Suppressor macrophage (primary cell): ENCODE measurements at places on chromosomes 1 and 21.
A peak's percentile ranks its signal among the peaks of the same experiment; 100 is the strongest.

DNA sequence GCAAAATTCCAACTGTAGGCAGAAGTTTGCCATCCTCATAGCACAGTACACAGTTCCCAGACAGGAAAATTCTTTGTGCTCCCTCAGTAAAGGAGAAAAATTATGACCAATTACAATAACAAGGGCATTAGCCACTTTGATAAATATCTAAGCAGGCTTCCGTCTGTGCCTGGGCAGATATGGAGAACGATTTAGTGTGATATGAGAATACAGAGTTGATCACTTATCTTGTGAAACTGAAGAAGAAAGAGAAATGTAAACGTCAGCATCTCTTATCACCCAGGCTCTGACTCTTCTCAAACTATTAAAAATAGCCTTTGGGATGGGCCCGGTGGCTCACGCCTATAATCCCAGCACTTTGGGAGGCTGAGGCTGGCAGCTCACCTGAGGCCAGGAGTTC, 54.5 kb upstream of the TIAM1 start:
- DNase-seq, result no peak

- no peak for DNase-seq
These were observed 62.4 kb upstream of the TTLL7 start for GRCh38 chr1:84061336-84061735.

DNA sequence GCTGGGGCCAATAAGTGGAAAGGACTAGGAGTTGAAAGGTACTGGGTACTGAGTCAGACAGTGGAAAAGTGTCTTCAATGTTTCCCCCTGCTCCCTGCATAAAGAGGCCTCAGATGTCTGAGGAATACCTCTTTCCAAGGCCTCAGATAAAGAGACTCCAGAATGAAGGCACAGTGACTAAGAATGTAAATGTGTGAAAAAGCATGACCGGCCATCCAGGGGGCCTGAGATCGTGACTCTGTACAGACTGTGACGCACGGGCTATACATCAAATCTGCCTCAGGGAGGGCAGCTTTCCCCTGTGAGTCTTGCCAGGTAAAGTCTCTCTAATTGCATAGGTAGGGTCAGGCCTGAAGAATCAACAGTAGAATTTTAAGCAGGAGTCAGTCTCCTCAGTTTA, 1690.5 kb downstream of the KCNT2 start:
- no peak for DNase-seq

DNA sequence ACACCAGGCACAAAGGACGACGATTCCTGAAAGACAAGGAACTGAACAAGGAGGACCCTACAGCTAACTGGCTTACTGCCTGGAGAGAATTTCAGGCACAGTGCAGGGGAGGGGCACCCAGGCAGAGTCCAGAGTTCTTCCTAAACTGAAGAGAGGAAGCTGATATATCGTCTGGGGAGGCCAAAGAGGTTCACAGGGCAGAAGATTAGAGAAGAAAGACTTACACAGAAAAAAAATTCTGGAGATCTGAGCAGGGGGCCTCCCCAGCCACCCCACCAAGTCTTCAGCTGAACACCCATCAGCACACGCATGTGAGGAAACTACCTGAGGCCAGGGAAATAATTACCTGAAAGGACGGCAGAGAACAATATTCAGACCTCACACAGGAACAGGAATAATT, 24.6 kb downstream of the SORT1 start:
- DNase-seq, result peak; percentile 55

DNA sequence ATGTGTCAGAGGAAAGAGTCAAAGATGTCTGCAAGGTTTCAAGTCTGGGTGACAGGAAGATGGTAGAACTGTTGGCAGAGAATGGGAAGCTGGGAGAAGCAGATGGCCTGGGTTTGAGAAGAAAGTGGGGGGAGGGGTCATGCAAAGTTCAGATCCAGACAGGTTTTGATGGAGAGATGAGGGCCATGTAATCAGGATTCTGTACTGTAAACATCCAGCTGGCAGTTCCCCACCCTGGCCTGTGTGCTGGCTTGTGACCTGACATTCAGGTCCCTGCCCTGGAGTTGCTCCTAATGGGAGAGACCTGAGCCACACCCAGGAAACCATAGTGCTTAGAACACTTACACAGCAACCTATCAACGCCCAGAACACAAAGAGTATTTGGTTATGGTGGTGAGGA, 15.6 kb upstream of the ETV3 start:
- DNase-seq, result no peak

GRCh38 chr1:28246427-28246832, 10.5 kb downstream of the ATP5IF1 start:
- DNase-seq, result peak; percentile 18

DNA sequence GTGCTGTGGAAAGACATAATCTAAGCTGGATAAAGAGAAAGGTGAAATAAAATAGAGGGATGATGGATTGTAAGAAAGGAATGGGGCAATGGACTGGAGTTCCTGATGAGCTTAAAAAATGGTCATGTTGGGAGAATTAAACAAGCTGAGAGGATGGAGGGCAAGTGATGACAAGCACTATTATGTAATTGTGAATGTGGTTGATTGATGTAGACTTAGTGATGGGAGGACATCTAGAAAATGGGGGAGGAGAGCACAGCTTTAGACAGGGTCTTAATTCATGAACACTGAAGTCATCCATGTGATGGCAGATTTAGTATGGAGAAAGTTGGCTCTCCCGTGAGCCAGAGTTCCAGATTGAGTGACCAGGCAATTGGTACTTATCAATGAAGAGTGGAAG, 29.0 kb downstream of the DNAH14 start:
- no peak for DNase-seq

DNA sequence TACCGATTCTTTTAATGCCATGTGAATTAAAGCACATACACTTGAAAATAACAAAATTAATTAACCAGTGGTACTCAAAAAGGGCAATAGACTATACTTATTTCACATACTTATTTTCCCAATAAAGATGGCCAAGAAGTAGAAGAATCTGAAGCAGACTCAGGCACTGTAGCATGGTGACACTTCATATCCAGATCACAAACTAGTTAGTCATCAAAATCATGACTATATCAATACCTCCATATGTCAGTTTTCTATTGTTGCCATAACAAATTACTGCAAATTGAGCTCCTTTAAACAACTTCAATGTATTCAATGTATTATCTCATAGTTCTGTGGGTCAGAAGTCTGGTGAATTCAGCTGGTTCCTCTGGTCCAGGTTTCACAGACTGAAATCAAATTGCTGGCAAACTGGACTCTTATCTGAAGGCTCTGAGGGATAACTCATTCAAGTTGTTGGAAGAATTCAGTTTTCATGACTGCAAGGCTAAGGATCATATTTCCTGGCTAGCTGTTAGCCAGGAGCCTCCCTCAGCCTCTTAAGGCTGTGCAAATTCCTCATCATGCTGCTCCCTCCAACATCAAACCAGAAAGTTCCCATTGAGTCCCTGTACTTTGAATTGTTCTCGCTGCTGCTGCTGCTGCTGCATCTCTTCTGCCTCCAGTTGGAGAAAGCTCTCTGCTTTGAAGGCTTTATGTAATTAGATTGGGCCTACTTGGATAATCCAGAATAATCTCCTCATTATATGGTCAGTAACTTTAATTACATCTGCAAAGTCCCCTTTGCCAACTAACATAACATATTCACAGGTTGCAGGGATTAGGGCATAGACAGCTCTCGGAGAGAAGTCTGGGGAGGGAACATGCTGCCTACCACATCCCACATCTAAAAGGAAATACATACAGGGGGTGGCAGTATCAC, 91.5 kb downstream of the MRPL39 start:
- DNase-seq, result no peak

DNA sequence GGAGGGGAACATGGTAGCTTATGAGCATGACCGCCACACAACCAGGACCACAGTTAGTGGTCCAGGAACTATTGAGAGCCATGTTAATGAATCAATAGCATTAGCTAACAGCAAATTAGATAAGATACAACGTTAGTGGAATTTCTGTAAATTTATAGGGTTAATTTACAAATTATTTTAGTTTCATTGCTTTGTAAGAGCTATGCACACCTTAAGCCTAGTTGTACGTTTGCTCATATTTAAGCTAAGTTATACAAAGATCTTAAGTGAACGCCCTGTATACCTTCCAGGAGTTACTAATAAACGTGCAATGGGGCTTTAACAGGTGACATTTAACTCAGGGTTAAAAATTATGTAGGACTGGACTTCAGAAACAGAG, 749 bp downstream of the EXOSC10 start:
- no peak for DNase-seq

- DNase-seq, result peak; percentile 89
These were observed 27.5 kb upstream of the EPB41 start for GRCh38 chr1:28886731-28887418.

DNA sequence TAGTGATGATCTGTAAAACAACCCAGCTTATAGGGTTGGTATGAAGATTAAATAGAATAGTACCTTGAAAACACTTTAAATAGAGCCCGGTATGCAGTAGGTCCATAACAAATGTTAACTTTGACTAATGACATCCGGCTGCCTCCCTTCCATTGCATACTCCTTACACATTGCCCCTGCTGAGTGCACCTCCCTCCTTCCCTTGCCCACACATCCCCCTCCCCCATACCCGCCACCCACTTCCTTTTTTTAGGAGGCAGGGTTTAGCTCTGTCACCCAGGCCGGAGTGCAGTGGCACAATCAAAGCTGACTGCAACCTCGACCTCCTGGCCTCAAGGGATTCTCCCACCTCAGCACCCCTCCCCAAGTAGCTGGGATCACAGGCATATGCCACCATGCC, 24.4 kb upstream of the ZC3H12A start:
- peak; percentile 72 for DNase-seq

DNA sequence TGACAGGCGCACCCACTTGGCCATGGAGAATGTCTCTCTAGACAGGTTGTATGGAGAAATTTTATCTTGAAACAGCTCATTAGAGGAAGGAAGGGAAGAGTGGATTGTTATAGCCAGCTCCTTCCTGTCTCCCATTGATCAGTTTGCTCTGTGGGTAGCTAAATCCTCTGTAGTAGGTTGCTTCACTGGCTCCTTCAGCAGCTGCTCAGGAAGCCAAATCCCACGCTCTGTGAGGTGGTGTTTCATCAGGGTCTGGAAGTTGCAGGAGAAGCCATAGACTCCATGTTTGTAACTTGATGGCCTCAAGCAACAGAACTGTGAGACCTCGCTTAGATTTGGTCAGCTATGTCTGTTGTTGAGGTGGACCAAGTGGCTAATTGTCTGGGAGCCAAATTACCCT, 6.8 kb upstream of the NFYC start:
- DNase-seq, result peak; percentile 75

DNA sequence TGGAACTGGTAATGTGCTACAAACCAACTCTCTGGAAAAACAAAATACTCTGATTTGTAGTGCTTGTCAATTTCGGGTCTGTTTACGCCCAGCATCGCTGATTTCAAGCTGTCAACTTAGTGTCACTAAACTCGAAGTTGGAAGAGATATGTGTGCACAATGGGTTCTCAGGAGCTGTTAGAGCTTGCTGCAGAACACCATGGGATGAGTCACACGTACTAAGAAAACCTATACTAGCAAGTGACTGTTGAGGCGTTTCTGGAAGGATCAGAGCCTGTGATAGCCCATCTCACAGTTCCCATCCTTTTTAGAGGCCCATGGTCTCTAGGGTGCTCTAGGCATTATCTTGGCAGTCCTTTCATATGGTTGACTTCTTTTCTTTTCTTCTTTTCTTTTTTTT, 14.3 kb downstream of the GMEB1 start:
- DNase-seq, result no peak

DNA sequence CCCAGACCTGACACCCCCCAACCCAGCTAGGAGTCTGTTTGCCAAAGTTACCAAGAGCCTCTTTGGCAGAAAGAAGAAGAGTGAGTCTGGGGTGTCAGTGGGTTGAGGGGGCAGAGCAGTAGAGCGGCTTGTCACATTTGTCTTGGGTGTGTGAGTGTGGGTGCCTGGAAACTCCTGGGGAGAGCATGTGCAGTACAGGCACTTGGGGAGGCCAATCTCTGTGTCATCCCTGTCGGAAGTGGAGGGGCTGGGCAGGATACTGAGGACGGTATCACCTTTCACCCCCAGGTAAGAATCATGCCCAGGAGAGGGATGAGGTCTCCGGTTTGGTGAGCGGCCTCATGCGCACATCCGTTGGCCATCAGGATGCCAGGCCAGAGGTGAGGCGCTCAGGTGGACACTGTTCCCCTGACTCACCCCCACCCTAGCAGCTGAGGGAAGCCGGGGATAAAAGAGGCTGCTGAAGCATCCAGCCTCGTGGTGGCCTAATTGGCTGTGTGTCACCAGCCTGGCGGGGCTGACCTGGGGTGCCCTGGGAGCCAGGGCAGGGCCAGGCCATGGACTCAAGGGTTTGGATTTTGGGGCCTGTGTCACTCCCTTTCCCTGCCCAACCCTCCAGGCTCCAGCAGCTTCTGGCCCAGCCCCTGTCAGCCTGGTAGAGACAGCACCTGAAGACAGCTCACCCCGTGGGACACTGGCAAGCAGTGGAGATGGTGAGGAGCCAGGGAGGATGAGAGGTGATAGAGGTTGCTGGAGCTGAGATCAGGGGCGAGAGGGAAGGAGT, 3.3 kb downstream of the PLK3 start:
- peak; percentile 18 for DNase-seq

- no peak for DNase-seq
These were observed 67.9 kb upstream of the PGBD5 start for GRCh38 chr1:230494026-230494425.

GRCh38 chr21:37402251-37402867, 35.8 kb downstream of the DYRK1A start:
- no peak for DNase-seq

- DNase-seq, result no peak
These were observed 39.5 kb upstream of the NEK7 start for GRCh38 chr1:198117267-198117666.

DNA sequence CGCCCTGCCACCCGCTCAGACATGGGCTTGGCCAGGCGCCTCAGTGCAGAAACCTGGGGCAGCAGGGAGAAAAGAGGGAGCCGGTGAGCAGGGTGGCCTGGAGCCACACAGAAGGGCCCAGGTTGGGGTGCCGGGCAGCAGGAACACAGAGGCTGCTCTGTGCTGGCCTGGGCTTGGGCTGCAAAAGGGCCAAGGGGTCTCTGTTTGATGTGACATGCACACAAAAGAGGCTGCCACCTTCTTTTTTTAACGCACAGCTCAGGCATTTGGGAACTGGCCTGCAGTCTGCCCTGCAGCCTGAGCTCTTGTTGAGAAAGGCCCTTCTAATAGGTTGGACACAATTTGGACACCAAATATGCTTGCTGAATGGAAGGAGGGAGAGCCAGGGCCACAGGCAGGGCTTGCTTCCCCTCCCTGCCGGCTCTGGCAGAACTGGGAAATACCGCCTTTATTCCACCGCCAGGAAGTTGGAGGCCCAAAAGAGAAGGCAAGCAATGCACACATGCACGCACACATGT, 32.4 kb downstream of the KIF21B start:
- no peak for DNase-seq

DNA sequence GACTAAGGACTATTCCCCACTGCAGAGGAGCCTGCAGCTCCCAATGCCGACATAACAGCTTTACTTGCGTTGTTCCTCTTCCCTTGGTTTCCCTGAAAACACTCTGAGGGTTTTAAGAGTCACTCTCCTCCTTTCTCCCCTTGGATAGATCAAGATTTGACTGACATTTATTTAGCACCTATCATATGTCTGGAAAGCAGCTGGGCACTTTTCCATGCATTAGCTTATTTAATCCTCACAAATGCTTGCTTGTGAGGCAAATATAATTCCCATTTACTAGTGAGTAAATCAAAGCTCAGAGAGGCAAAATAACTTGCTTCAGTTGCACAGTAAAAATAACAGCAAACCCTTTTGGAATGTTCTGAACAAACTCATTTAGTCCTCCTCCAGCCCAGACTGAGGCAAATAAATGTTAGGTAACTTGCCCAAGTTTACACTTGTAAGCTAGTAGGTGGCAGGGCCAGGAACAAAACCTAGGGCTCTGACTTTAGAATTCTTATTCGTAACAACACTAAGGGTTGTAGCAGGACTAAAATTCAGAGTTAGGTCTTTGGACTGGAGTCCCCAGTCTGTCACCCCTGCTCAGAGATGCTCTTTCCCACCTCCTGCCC, 81.4 kb downstream of the KCND3 start:
- no peak for DNase-seq
